IMR-90 (cell line): ENCODE measurements at places on chromosomes 7 and 10. TPM values are rescaled to one million over a fixed set of nuclear protein-coding genes. Genes with fewer than 3 reads are reported as not detected.

Gene ETV1
- total RNA-seq, result 17.2 and 21.1 TPM in 2 replicates

Gene UBTD1
- 21.9 TPM in 2 replicates for total RNA-seq

Gene CTAGE8
- not detected in 2 replicates for total RNA-seq

Gene GPRIN2
- total RNA-seq, result under 0.01 TPM in 1 of 2 replicates, not detected in the other

Gene CYP26A1
- not detected in 2 replicates for total RNA-seq

Gene ARHGAP19
- 7.0 and 12.8 TPM in 2 replicates for total RNA-seq

Gene CHN2
- not detected in 2 replicates for total RNA-seq
